HFFc6 (cell line): ENCODE measurements at places on chromosomes 5 and 9.

GRCh38 chr9:93588641-93589609, 12.5 kb downstream of the PHF2 start:
- no peak for DNase-seq

DNA sequence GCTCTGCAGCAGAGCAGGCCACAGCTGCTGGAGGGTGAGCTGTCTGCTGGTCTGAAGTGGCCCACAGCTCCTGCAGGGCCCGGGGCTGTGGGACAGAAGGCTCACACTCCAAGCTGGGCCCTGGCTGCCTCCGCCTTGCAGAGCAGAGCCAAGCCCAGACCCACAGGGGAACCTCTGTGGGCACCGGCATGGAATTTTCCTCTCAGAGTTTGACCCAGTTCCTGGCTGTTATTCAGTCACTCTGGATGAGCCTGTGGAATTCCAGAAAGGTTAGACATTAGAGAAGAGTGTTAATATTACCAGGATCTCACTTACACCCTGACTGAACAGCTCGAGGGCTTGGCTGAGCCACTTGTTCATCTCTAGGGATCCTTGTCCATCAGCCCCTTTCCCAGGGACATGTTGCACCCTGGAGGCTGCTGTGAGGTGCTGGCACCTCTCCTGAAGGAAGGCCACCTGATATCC, 17.5 kb downstream of the IL9 start:
- DNase-seq = no peak

DNA sequence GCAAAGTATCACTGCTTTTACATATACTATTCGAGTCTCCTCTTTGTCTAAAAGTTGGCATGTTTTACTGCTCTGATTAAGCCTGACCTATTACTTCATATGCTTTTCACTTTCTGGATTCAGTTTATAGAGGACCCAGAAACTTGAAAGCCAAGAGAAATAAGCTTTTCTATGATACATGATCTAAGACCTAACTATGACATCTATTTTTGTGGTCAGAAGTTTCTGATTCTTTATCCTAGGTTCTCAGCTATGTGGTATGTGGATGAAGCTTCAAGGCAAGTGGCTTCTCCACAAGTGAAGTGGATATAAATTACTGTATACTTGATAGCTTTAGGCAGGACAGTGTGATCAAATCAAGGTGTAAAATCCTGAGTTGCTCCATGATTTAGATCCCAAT, 6.3 kb downstream of the EDIL3 start:
- no peak for DNase-seq

DNA sequence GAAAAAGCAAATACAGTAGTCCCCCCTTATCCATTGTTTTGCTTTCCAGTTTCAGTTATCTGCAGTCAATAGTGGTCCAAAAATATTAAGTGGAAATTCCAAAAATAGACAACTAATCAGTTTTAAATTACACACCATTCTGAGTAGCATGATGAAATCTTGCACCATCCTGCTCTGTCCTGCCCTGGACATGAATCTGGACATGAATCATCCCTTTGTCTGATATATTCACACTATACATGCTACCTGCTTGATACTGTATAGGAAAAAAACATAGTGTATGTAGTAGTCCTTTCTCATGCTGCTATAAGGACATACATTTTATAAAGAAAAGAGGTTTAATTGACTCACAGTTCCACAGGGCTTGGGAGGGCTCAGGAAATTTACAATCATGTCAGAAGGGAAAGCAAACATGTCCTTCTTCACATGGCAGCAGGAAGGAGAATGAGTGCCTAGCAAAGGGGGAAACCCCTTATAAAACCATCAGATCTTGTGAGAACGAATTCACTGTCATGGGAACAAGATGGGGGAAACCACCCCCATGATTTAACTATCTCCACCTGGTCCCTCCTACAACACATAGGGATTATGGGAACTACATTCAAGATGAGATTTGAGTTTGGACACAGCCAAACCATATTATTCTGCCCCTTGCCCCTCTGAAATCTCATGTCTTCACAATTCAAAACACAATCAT, 153.9 kb downstream of the ARRDC3 start:
- DNase-seq = no peak

DNA sequence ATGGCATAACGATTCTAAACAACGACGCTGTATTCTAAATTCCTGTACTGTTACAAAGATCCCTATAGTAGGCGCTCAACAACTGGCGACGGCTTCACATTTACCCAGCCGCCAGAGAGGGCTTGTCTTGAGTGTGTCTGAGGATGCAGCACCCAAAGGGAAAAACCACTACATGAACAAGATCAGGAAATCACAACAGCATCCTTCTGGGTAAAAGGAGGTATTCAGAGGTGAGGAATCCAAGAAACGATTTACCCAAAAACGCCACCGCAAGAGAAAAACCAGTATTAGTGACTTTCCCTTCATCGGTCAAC, 711 bp downstream of the TTC33 start:
- peak; percentile 78 for DNase-seq

DNA sequence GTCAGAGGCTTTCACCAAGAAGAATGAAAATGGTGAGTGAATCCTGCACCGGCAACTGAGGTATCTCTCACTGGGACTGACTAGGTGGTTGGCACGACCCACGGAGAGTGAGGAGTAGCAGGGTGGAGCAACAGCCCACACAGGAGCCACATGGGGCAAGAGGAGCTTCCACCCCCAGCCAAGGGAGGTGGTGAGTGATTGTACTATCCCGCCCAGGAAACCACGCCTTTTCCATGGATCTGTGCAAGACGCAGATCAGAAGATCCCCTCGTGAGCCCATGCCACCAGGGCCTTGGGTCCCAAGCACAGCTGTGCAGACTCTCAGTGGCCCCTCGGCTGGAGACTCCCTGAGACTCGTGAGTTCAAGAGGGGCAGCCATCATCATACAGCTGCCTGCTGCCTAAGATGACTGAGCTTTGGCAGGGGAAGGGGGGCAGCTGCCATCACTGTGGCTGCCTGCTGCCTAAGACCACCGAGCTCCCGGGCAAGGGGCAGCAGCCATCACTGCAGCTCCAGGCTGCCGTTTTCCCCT, 229.5 kb downstream of the AP3B1 start:
- DNase-seq = no peak

- DNase-seq = peak; percentile 22
Measured at GRCh38 chr5:149271716-149272563, at the start of gene AFAP1L1. AFAP1L1 (plus strand) TSS chr5:149271859; CDS start chr5:149271969, 110 bp downstream.

GRCh38 chr5:150303070-150303615, 438 bp upstream of the ARSI start:
- peak; percentile 35 for DNase-seq

DNA sequence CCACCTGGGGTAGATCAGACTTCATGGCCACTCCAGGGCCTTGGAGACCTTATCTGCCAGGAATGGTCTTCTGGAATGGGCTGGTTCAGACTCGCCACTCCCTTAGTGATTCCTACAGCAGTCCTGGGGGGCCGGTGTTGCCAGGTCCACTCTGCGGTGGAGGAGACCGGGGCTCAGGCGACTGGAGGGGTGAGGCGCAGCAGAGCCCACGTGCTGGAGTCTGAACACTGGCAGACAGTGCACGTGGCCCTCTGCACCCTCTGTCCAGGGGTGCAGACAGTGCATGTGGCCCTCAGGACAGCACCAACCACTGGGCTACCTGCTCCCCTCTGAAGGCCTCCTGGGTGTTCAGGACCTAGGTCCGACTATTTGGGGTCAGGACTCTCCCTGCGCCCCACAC, 94.8 kb upstream of the PHYKPL start:
- no peak for DNase-seq

DNA sequence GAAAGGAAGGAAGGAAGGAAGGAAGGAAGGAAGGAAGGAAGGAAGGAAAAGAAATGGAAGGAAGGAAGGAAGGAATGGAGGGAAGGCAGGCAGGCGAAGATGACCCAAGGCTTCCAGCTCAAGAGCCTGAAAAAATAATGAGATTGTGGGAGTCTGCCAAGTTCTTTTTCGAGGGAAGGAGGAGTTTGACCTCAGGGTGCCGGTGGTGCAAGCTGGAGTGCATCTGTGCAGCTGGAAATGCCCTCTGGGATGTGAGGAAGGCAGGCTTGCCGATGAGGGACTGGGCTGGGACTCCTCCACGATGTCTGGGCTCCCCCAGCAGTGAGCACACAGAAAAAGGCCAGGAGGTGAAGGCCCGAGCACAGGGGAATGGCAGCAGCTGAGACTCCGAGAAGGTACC, 154.9 kb upstream of the DAPK1 start:
- peak; percentile 3 for DNase-seq

DNA sequence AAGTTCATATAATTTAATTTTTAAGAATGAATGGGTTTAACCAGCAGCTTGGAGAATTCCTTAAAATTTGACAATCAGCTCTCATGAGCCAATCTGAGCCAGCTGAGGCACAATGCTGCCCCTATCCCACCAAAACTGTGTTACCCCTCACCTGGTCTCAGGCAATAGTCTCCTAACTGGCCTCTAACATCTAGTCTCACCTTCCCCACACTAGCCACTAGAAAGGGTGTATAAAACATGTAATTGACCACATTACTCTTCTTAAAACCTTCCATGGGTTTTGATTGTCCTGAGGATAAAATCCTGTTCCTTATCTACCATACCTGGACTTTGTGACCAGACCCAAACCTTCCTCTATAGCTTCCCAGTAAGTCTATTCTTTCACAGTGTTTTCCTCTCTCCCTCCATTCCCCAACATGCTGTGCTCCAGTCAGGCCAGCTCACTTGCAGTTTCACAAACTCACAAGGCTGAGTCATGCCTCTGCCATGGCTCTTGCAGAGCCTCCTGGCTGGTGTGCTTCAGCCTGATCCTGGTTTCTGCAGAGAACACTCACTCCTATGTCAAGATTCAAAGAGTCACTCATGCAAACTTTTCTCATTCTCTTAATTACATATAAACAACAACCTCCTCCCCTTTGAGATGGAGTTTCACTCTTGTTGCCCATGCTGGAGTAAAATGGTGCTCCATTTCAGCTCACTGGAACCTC, 16.0 kb upstream of the ZCCHC7 start:
- peak; percentile 80 for DNase-seq

- no peak for DNase-seq
Measured at GRCh38 chr9:71302776-71303175, 181.4 kb upstream of the TRPM3 start.

DNA sequence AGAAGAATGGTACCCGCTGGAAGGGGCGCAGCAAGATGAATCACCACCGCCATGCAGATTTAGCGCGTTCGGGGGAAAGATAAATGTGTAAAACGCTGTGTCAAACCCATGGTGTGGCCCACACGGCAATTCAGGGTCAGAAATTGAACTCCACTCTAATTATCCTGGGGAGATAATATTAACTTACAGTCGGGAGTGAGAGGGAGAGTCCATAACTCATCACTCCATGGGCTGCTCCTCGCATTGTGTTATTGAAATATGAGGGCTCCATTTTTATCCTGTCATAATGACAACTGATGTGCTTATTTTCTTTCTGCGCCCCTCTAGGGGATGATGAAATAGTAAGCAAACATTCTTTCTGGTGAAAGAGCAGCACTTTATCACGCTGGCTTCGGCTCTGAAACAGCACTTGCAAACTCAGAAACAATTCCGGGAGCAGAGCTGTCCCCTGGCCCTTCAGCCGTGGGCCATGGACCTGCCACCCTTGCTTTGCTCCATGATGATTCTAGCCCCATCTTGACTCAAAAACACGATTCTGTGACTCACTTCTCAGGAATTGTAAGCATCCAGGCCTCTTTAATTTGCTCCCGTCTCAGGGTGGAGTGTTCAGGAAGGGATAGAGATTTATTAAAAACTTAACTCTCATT, 431.6 kb downstream of the IRX1 start:
- no peak for DNase-seq

DNA sequence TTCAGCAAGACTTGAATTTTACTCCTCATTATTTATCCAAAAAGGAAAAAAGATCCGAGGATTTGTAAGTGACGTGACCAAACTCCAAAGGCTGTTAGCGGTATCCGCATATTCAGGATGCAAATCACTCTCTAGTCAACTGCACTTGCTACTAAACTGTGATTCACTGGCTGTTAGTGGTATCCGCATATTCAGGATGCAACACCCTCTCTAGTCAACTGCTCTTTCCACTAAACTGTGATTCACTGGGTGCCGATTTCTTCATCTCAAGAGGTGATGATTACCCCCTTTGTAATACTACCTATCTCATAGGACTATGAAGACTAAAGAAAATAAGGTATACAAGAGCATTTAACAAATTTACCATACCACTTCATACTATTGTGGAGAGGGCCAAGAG, 5.7 kb downstream of the MAPKAP1 start:
- DNase-seq = peak; percentile 29

- no peak for DNase-seq
Measured at GRCh38 chr5:81065492-81065891, 105.3 kb downstream of the RASGRF2 start.

DNA sequence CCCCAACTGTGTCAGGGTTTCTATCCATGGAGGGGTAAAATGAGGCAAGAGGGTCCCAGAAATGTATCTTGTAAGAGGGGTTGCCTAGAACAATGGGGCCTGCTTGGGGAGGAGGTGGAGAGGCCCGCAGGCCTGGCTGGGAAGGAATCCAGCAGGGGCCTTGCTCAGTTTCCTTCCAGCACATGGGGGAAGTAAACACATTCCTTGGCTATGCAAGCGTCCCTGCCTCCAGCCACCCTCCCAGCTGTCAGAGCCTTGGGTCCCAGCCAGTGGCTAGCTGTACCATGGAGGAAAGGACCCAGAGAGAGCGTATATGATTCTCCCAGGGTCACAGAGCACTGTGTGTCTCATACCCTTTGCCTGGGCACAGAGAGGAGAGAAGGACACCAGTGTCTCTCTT, 71.1 kb upstream of the IL17B start:
- peak; percentile 34 for DNase-seq

DNA sequence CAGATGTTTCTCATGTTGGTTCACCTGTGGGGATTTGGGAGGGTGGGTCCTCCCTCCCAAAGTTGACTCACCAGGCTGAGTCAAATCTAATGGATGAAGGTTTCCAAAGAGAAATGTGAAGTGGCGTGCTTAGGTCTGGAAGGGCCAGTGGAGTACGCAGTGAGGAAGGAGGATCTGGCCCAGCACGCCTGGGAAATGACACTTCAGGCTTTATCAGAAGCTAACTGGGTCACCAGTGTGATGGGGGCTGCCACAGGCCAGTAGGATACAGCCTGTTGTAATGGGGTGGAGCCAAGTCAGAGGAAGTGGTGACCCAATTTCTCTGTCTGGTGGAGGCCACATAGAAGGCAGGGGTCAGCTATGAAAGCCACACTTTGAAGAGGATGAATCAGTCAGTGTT, 18.0 kb downstream of the POLR1E start:
- no peak for DNase-seq
